ENCODE measurements at places on chromosomes 2 and 18.

- no peak for DNase-seq
These were observed 107.8 kb downstream of the NBEAL1 start for GRCh38 chr2:203122317-203122986.

GRCh38 chr2:240458044-240458899 is 22.8 kb downstream of the GPC1 start:
- DNase-seq: peak; percentile 49

DNA sequence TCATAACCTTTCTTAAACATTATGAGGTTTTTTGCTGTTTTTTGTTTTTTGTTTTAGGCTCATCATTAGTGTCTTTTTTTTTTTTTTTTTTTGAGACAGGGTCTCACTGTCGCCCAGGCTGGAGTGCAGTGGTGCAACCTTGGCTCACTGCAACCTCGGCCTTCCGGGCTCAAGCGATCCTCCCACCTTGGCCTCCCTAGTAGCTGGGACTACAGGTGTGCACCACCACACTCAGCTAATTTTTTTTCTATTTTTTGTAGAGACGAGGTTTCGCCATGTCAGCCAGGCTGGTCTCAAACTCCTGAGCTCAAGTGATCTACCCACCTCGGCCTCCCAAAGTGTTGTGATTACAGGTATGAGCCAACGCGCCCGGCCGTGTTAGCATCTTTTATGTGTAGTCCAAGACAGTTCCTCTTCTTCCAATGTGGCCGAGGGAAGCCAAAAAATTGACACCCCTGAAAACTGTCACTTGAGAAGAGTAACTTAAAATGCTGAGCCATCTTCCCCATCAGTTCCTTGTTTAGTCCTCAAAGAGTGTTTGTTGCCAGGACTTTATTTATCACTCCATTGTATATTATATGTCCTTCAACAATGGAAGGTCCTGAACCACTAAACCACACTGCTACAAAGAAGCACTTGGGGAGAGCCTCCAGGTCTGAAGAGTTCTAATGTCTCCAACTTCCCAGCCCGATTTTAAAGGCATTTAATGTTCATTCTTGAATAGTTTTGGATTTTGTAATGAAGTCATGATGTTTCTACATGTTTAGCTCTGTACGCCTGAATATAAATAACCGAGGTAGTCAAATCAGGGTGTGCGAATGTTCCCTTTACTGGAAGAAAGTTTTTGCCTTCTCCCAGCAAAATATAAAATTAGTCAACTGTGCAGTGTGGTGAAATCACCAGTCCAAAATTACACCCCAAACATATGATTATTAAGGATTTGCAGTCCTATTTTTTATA is 26.4 kb downstream of the ZNF516 start:
- DNase-seq: no peak

DNA sequence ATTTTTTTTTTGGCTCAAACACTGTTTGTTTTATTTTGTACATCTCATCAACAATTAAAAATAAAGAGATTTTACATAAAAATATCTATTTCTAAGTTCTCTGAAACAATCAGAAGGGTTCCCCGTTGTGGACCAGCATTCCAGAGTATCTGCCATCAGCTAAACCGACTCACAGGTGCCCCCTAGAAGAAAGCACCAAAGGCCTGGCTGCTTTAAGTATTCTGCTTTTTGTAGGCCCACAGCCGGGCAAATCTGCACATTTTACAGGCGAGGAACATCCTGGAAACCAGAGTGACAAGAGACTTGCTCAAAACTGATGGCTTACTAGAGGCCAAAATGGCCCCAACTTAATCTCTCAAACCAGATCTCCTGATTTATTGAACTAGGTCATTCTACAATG is 82.2 kb upstream of the SETBP1 start:
- no peak for DNase-seq

- DNase-seq: peak; percentile 73
These were observed at the start of gene SLC16A14 for GRCh38 chr2:230068651-230069055. SLC16A14 (minus strand) TSS chr2:230068924; CDS start chr2:230059352, 9,572 bp downstream.

DNA sequence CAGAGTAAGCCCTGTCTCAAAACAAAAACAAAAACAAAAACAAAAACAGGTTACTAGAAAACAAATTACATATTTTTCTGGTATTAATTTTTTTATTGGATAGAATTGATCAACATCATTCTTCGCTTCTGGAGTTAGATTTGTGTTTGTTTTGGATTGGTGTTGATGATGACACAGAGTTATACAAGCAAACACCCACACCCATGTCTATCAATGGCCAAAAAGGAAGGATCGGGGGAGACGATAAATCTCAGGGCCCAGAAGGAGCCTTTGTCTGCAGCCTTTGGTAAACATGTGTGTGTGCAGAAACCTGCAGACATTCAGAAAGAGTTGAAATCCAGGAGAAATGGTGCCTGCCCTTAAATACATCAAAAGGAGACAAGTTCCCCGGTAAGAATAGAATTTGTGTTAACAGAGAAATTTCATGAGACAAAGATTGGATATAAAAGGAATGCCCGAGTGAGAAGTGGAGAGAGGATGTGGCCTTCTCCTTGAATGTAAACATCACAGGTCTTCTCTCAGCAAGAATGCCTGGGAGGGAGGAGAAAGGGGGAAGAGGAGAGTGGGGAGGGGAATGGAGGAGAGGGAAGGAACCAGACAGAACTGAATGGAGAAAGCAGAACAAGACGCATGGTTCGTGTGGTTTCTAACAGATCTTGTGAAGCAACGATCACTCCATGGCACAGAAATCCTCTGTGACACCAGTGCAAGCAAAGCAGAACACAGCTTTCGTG is 40.4 kb upstream of the TMEM178A start:
- DNase-seq: no peak

- DNase-seq: no peak
These were observed 19.5 kb upstream of the SOS1 start for GRCh38 chr2:39140322-39140847.

- no peak for DNase-seq
These were observed 54.2 kb upstream of the ITGB6 start for GRCh38 chr2:160254189-160254762.

DNA sequence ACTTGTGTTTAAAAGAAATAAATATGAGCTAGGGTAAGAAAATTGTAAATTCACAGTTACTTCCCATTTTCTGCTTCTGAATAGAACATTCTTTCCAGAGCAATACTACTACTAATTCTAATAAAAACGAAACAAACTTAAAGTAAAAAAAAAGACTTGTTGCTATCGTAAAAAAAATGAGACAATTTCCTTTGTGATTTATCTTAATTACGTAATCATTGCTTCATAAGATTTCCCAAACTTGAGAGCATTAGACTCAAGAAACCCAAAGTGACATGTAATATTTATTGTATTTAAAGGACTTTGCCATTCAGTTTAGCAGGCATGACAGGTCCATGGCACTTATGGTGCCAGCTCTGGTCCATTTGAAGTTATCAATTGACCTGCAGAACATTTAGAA is 153.8 kb downstream of the AQP4 start:
- no peak for DNase-seq

- no peak for DNase-seq
These were observed 250.9 kb downstream of the DCDC2C start for GRCh38 chr2:3954261-3954660.

- DNase-seq: peak; percentile 70
These were observed 1.4 kb upstream of the SLC20A1 start for GRCh38 chr2:112644155-112644932.

GRCh38 chr2:138003411-138003810 is 39.1 kb downstream of the HNMT start:
- peak; percentile 10 for DNase-seq
